ENCODE measurements at places on chromosomes 16 and 17.

DNA sequence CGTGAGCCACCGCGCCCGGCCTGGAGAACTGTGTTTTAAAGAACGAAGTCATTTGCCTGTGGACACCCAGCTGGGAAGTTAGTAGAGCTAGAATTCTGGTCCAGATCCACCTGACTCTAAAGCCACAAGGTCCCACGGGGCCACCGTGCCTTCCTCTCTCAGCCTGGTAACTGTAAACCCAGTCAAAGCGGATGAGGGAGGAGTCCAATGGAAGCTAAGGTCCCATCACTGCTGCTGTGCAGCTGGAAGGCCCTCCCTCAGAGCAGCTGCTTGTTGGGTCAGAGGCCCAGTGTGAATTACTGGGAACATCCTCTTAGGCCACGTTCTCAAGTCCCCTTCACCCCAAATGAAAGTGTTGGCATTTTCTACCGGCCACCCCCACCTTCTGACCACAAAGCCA lies 48.8 kb upstream of the CACNG5 start:
- no peak for DNase-seq

GRCh38 chr17:82922646-82923045 lies 82.8 kb upstream of the ZNF750 start:
- DNase-seq = no peak

DNA sequence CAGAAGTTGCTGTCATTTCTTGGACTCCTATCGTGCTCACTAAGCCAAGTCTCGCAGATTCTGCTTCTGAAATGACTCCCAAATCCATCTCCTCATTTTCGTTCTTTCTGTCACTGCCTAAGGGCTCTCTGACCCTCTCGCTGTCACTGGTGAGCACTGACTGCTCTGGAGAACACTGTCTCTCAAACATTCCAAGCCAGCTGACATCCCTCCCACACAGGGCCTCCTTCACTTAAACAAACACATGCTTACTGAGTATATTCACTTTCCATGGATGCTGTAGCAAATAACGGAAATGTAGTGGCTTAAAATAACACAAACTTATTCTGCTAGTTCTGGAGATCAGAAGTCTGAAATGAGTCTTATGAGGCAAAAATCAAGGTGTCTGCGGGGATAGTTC lies 18.8 kb downstream of the CACNG1 start:
- no peak for DNase-seq

DNA sequence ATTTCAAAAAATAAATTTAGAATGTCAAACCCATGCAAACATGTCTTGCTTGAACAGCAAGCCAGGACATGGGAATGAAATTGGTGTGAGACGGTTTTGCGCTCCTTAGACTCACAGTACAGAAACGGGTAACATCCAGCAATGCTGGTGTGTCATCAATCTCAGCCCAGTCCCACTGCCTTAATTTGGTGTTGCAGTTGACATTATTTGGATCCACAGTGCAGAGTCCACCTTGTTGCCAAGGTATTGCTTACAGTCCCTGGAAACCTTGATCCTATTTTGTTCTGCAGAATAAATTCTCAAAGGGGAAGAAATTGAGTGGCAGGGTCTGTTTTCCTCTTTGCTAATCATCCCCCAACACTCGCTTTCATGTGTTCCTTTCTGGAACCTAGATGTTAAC lies 311.6 kb upstream of the MON1B start:
- no peak for DNase-seq

- DNase-seq = no peak
Measured at GRCh38 chr16:72937916-72938794, 109.8 kb downstream of the ZFHX3 start.

GRCh38 chr17:22492331-22492730 lies 800.0 kb downstream of the KCNJ18 start:
- no peak for DNase-seq

- DNase-seq = no peak
Measured at GRCh38 chr17:63685041-63685440, 14.9 kb downstream of the LIMD2 start.

All from hypothalamus (tissue), 51 donors.